ENCODE measurements at places on chromosomes 12 and 14. TPM values are rescaled to one million over a fixed set of nuclear protein-coding genes. Genes with fewer than 3 reads are reported as not detected.

Gene SIX1
- total RNA-seq = not detected

Gene C14orf132
- 0.70 TPM for total RNA-seq

Gene IKZF4
- total RNA-seq = 8.9 TPM

- H3K4me3 ChIP-seq = peak overlapping the region; percentile 96
- DNase-seq = no peak
- peak overlapping the region; percentile 96 for H3K27ac ChIP-seq
- peaks cover 19% of the 10 kb centered on the region for H3K4me1 ChIP-seq
Measured at GRCh38 chr14:58426670-58427280, 556 bp downstream of the TIMM9 start.

GRCh38 chr12:102093319-102093718, 26.6 kb downstream of the NUP37 start:
- H3K27ac ChIP-seq = no peak overlapping the region
- no peaks in the 10 kb centered on the region for H3K36me3 ChIP-seq
- H3K4me1 ChIP-seq = no peaks in the 10 kb centered on the region
- no peak overlapping the region for H3K4me3 ChIP-seq
- no peaks in the 10 kb centered on the region for H3K27me3 ChIP-seq

DNA sequence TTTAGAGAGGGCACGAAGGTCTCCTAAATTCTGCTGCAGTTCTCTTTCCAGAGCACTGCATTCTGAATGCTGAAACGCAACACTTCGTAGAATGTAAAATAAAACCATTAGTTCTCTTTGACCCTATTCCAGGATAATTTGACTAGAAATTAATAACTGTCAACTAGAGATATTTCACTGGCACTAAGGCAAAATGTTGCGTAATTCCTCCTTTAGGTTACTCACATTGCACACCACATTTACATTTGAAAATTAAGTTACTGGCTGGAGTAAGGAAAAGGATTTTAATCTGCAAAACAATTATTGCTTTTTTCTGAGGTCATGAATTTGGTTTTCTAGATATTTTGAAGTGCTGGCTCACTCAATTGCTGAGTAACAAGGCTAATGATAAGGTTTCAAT, 58.0 kb upstream of the TRHDE start:
- no peak for DNase-seq
- H3K27me3 ChIP-seq = no peaks in the 10 kb centered on the region
- H3K4me3 ChIP-seq = no peak overlapping the region
- H3K4me1 ChIP-seq = no peaks in the 10 kb centered on the region

GRCh38 chr14:90900476-90901083, 84.3 kb upstream of the TTC7B start:
- H3K27ac ChIP-seq = no peak overlapping the region
- DNase-seq = no peak
- H3K4me1 ChIP-seq = peaks cover 4% of the 10 kb centered on the region
- H3K4me3 ChIP-seq = no peak overlapping the region
- H3K36me3 ChIP-seq = peaks cover 46% of the 10 kb centered on the region
- no peaks in the 10 kb centered on the region for H3K27me3 ChIP-seq

DNA sequence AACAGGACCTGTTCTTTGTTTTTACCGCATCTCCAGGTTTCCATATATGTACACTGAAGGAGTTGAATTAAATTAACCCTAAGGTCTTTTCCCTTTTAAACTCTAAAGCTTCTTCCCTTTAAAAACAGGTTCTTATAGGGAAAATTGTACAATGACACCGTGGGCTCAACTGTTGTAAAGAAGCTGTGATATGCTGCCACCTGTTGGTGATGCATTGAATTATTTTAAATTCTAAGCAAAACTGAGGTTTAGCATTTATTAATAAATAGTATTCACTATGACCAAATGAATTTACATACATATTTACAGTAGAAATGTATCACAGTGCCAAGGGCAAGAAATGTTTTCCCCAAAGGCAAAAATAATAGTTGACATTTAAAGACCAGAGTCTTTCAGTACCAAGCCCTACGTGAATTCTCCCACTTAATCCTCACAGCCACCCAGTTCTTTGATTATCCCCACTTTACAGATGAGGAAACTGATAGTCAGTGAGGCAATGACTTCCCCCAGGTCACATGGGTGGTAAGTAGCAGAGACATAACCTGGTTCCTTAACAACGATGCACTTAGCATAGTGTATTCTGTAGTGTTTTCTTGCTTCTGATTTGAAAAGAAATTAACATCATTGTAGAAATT, 35.7 kb upstream of the TMEM263 start:
- H3K36me3 ChIP-seq = no peaks in the 10 kb centered on the region
- no peak overlapping the region for H3K4me3 ChIP-seq
- peaks cover 82% of the 10 kb centered on the region for H3K27me3 ChIP-seq
- DNase-seq = peak; percentile 64

DNA sequence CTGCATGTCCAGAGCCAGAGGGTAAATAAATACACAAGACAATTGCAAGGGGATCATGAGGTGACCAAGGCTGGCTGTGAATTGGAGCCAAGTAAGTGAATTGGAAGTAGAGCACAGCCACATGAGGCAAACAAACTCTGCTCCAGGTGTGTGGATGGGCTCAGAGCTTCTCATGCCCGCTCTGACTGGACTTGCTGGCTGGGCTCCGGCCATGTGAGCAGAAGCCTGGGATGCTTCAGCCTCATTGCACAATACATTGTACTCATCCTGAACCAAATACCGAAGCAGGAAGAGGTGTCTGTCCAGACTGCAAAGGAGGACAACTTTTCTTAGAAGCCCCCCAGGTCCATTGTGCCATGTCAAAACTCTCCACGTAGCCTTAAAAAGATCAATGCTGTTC, 193.0 kb downstream of the TTC8 start:
- H3K4me3 ChIP-seq = no peak overlapping the region
- H3K4me1 ChIP-seq = no peaks in the 10 kb centered on the region
- no peaks in the 10 kb centered on the region for H3K36me3 ChIP-seq
- no peak overlapping the region for H3K27ac ChIP-seq
- no peak for DNase-seq
- peaks cover 6% of the 10 kb centered on the region for H3K27me3 ChIP-seq

DNA sequence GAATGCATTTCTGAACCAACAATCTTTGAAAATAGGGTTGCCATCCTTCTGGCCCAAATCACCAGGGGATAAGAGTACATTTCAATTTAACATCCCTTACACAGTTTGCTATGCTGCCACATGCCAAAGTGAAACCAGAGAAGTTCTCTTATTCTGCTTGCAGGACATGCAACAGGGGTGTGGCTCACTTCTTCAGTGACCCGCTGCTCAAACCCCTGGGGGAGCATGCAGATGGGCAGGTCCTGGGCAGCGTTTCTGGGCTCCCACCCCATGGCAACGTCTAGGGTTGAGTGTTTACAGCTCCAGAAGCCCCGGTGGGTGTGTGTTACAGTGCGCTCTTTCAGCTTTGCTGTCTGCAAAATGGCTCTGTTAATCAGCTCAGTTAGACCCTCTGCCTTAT, 1306.3 kb upstream of the TMEM132C start:
- no peaks in the 10 kb centered on the region for H3K27me3 ChIP-seq
- H3K27ac ChIP-seq = no peak overlapping the region
- no peaks in the 10 kb centered on the region for H3K4me1 ChIP-seq
- no peaks in the 10 kb centered on the region for H3K36me3 ChIP-seq
- no peak overlapping the region for H3K4me3 ChIP-seq
